ENCODE measurements at places on chromosomes 1 and 21.

DNA sequence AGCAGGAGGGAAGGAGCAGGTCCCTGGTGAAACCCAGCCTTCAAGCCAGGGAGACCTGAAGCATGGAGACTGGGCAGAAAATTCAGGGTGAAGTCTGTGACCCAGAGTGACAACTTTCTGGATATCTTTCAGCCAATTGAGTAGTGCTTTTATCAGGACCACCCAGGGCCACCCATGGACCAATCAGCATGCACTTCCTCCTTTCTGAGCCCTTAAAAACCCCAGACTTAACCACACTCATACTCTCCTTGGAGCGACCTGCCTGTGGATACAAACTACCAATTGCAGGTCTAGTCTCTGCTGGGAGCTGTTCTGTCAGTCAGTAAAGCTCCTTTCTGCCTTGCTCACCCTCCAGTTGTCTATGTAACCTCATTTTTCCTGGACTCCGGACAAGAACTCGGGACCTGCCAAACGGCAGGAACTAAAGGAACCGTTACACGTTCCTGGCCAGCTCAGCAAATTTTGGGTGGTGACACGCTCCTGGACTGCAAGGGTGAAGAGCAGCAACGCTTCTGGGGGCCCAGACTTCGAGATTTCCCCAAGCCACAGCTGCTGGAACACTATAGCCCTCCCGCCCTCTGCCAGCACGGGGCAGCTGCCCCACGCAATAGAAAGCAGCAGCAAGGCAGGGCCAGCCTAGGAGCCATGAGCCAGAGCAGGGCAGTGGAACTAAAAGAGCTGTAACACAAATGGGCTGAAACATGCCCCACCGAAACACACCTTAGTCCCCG is 1183.4 kb downstream of the AMY1C start:
- no peak for DNase-seq

- DNase-seq = no peak
These were observed 25.1 kb downstream of the PRDM16 start for GRCh38 chr1:3093898-3094626.

DNA sequence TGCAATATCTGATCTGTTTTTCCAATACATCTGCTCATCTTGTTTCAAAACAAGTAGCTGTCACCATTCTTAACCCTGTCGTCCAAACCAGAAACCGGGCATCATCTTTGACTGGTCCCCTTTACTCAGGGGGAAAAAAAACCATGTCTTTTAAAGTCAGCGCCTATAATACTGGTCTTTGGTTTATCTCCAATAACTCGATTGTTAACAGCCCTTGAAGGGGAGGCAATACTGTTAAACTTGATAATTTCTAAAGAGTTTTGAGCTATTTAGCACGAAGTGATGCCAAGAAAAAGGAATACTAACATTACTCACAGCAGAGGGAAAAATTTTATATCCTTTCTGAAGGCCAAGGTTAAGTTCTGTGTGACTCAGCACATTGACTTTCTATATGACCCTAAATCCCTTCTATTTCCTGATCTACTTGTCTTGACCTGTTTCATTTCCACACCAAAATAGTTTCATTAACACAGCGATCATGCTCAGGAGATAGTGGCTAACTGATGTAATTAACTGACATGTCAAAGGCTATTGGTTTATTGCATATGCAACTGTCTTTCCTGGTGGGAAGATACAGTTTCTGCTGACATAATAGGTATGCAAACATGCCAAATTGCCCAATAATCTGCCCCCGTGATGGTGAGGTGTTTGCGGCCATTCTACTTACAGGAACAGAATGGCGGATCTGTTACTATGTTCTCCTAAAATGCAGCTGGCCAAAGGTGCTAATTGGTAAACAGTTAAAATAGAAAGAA is 59.1 kb downstream of the NFIA start:
- no peak for DNase-seq

GRCh38 chr1:205162301-205162700 is 40.5 kb upstream of the RBBP5 start:
- no peak for DNase-seq

- DNase-seq = no peak
These were observed 77.0 kb downstream of the CTH start for GRCh38 chr1:70487910-70488665.

GRCh38 chr1:96220651-96221050 is 500.9 kb upstream of the PTBP2 start:
- no peak for DNase-seq

GRCh38 chr1:245682638-245683628 is 528.1 kb downstream of the KIF26B start:
- DNase-seq = no peak

GRCh38 chr1:216580538-216581057 is 142.6 kb downstream of the ESRRG start:
- DNase-seq = no peak

GRCh38 chr1:68144856-68145255 is 87.5 kb downstream of the WLS start:
- no peak for DNase-seq

- DNase-seq = no peak
These were observed 4.3 kb downstream of the AMPD1 start for GRCh38 chr1:114691061-114691460.

GRCh38 chr1:173269490-173270230 is 62.5 kb upstream of the TNFSF4 start:
- DNase-seq = no peak

- DNase-seq = no peak
These were observed 18.7 kb downstream of the SLC9A1 start for GRCh38 chr1:27136236-27136551.

- no peak for DNase-seq
These were observed 8.7 kb downstream of the CAPZB start for GRCh38 chr1:19476450-19477190.

DNA sequence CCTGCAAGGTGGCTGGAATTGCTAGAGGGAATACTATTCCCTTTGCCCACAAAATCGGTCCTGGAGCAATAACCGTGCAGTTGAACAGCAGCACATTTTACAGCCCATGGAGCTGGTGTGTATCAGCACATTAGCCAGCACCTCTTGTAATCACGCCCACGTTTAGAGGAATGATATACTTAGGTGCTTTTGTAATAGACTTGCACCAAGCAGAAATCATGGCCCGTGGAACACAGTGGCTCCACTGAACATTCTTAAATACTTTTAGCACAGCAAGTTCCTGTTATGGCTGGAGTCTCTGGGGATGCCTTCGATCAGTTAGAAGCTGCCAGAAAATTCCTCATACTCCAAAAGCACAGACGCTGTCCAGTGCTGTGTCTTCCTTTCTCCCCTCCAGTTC is 218.1 kb upstream of the FAM78B start:
- no peak for DNase-seq

- DNase-seq = no peak
These were observed 24.5 kb downstream of the TP73 start for GRCh38 chr1:3676581-3677470.

- DNase-seq = no peak
These were observed 27.6 kb downstream of the CD247 start for GRCh38 chr1:167490765-167491164.

All from stimulated activated CD4-positive, alpha-beta T cell treated with anti-CD3 and anti-CD28 coated beads, Interleukin-12 subunit alpha, Interleukin-12 subunit beta, amount 100 ng/mL, for 4 hours (primary cell).